A549 treated with Mapracorat at 1 μM for 4 hours (cell line): ENCODE measurements at places on chromosomes 1 and 21. TPM values are rescaled to one million over a fixed set of nuclear protein-coding genes. Genes with fewer than 3 reads are reported as not detected.

Gene TNFRSF14
- 0.10 to 0.27 TPM (median 0.10 TPM) in 3 of 5 replicates, not detected in the others for total RNA-seq

Gene CFHR1
- total RNA-seq = 0.15 to 0.23 TPM in 2 of 5 replicates, not detected in the others

Gene PTBP2
- total RNA-seq = 6.2 to 7.3 TPM (median 6.6 TPM) in 5 replicates

Gene NBPF4
- total RNA-seq = 0.12 to 0.16 TPM (median 0.14 TPM) in 4 of 5 replicates, not detected in the other

Gene TFF3
- not detected in 5 replicates for total RNA-seq

Gene TEX38
- total RNA-seq = not detected in 5 replicates

Gene TNFRSF9
- 1.8 to 3.3 TPM (median 2.5 TPM) in 5 replicates for total RNA-seq

Gene SMPDL3B
- total RNA-seq = 1.0 to 1.5 TPM (median 1.2 TPM) in 5 replicates

Gene BACE2
- 20.1 to 23.2 TPM (median 22.0 TPM) in 5 replicates for total RNA-seq

Gene ITLN1
- not detected in 5 replicates for total RNA-seq

Gene FRRS1
- total RNA-seq = 1.5 to 2.3 TPM (median 1.9 TPM) in 5 replicates

Gene TFAP2E
- total RNA-seq = 0.31 to 0.83 TPM (median 0.58 TPM) in 5 replicates

Gene TMEM52
- total RNA-seq = 0.30 to 1.3 TPM (median 0.85 TPM) in 5 replicates

Gene OXCT2
- 0.27 to 0.59 TPM (median 0.47 TPM) in 5 replicates for total RNA-seq

Gene KIAA1614
- 0.53 to 1.2 TPM (median 0.74 TPM) in 5 replicates for total RNA-seq

Gene GABRD
- total RNA-seq = 0.27 to 0.78 TPM (median 0.38 TPM) in 5 replicates

Gene WDR64
- total RNA-seq = not detected in 5 replicates

Gene SLC44A5
- total RNA-seq = 0.04 to 0.06 TPM (median 0.06 TPM) in 4 of 5 replicates, not detected in the other

Gene LINGO4
- total RNA-seq = not detected in 5 replicates

Gene SH2D5
- total RNA-seq = 11.9 to 19.3 TPM (median 16.4 TPM) in 5 replicates

Gene STX12
- 8.1 to 9.3 TPM (median 8.6 TPM) in 5 replicates for total RNA-seq

Gene TMEM269
- 0.06 to 0.32 TPM (median 0.12 TPM) in 4 of 5 replicates, not detected in the other for total RNA-seq

Gene OR2T29
- total RNA-seq = not detected in 5 replicates

Gene PI4KB
- 22.7 to 27.1 TPM (median 25.0 TPM) in 5 replicates for total RNA-seq

Gene S100A9
- total RNA-seq = 0.77 to 1.2 TPM (median 1.1 TPM) in 4 of 5 replicates, not detected in the other

Gene ARHGAP30
- 0.06 to 0.14 TPM (median 0.07 TPM) in 5 replicates for total RNA-seq

Gene PADI3
- total RNA-seq = 0.85 to 1.4 TPM (median 1.1 TPM) in 5 replicates

Gene EPB41
- total RNA-seq = 3.7 to 5.4 TPM (median 3.9 TPM) in 5 replicates

Gene IL20
- not detected in 5 replicates for total RNA-seq

Gene UROD
- total RNA-seq = 47.4 to 50.6 TPM (median 49.9 TPM) in 5 replicates

Gene SPRR2D
- total RNA-seq = not detected in 5 replicates

Gene RGS2
- 97.4 to 145 TPM (median 110 TPM) in 5 replicates for total RNA-seq

Gene TGFB2
- 10.2 to 14.8 TPM (median 12.8 TPM) in 5 replicates for total RNA-seq

Gene PLA2G2D
- not detected in 5 replicates for total RNA-seq
